ENCODE measurements at places on chromosomes 6 and 20.
A peak's percentile ranks its signal among the peaks of the same experiment; 100 is the strongest.

DNA sequence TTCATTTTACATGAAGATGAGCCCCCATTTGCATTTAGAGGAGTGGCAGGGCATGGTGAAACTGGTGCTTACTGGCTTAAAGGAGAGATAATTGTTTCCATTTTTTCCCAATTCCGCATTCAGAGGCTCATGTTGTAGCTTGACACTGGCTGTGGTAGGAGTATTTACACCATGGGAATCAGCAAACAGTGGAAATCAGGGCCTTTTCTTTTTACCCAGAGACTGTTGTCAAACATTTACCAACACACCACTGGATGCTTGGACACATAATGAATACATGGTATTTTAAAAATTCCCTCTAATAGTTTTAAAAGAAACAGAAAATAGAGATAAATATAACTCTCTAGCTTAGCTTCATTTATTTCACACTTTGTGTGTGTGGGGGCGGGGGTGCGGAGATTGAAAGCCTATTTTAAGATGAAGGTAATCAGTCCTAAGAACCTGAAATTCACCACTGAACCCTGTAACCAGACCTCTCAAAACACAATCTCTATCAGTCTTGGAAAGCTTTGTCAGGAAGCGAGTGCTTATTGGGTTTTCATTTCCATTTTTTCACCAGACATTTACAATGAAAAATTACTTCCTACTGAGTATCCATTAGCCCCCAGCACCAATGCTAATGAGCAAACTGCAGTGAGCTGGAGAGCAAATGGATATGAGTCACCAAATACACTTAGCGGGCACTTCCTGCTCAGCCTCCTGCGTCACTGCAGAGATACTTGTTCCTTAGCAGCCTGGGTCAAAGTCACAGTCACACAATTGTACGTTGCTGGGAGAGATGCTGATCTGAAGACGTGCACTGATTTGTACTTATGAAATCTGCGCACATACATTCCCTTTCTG lies 532.0 kb downstream of the BCKDHB start:
- DNase-seq: peak; percentile 99

GRCh38 chr6:108589244-108589791 lies 28.6 kb downstream of the FOXO3 start:
- peak; percentile 76 for DNase-seq

- no peak for DNase-seq
Observed at GRCh38 chr20:24868959-24869358, 80.1 kb upstream of the CST7 start.

DNA sequence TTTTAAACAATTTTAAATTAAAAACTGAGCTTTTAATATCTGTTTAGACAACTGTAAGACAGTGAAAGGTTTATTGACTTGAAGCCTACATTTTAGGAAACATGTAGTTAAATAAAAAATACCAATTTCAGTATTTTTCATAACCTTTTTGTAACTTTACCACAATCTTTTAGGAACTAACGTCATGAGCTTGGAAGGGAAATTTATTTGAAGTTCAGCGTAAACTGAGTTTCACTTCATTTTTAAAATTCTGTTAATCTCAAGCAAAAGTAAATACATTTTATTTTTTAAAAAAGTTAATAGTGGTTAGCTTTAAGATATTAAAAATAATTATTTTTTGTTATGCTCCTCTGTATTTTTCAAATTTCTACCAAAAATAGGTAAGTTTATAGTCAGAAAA lies 5.5 kb downstream of the CST7 start:
- DNase-seq: no peak

DNA sequence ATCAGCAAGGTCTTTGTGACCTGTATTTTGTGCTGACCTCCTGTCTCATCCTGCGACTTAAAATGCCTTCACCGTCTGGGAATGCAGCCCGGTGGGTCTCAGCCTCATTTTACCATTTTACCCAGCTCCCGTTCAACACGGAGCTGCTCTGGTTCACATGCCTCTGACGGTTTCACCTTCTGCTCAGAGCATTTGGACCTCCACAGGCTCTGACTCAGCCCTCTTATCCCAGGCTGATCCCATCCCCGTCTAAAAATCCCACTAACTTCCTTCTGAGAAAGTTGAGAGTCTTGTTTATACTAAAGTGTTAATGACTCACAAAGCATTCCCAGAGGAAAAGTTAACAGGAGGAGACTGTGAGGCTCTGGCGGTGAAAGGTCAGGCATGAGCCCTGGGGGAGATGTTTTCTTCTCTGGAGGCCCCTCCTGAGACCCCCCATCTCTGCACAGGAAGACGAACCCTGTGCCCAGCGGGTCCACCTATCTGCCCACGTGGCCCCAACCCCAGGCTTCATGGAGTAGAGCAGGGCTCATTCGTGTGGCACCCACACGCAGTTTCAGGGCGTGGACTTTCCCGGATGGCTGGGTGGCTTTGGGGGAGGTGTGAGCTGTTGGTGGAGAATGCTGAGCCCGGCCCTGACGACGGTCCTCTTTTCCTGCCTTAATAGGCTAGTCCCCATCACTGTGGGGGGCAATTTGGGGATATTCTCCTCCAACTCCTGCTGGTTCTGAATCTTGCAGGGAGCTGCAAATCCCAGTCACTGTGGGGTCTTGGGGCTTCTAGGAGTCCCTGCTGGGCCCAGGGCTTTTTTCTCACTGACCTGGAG lies 3.3 kb upstream of the BIRC7 start:
- peak; percentile 99 for DNase-seq

- DNase-seq: peak; percentile 60
Observed at GRCh38 chr6:14660806-14661579, 543.4 kb downstream of the CD83 start.

DNA sequence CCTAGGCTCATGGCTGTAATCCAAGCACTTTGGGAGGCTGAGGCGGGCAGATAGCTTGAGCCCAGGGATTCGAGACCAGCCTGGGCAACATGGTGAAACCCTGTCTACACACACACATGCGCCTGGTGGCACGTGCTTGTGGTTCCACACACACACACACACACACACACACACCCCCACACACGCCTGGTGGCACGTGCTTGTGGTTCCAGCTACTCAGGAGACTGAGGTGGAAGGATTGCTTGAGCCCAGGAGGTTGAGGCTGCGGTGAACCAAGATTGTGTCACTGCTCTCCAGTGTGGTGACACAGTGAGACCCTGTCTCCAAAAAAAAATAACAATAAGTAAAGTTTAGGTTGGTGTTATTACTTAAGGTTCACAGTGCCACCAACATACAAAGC lies 165.8 kb downstream of the ZFAND3 start:
- no peak for DNase-seq

DNA sequence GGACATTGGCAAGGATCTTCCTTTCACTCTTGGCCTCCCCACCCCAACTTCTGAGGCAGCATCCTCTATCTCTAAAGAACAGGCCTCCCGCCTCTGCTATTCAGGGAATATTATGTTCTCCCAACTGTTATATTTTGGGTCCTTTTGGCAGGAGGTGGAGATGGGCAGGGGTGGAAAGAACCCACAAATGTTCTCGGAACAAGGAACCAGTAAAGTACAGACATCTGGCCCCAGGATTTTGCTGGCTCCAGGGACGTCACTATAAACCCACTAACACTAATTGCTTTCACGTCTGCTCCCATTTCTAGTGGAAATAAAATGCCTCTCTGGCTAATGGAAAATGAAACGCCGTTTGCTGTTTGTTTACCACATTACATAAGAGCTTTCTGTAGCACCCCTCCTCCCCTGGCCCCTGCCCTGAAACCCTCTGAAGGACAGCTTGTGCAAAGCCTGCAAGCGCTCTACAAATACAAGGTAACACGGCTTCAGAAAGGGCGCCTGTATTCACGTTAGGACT lies 77.7 kb upstream of the TBC1D7 start:
- no peak for DNase-seq

- DNase-seq: peak; percentile 15
Observed at GRCh38 chr20:60553095-60553494, 594.9 kb downstream of the CDH26 start.

GRCh38 chr6:149033454-149033853 lies 284.1 kb upstream of the TAB2 start:
- DNase-seq: no peak

GRCh38 chr6:158009114-158009891 lies 27.6 kb downstream of the SYNJ2 start:
- peak; percentile 91 for DNase-seq

DNA sequence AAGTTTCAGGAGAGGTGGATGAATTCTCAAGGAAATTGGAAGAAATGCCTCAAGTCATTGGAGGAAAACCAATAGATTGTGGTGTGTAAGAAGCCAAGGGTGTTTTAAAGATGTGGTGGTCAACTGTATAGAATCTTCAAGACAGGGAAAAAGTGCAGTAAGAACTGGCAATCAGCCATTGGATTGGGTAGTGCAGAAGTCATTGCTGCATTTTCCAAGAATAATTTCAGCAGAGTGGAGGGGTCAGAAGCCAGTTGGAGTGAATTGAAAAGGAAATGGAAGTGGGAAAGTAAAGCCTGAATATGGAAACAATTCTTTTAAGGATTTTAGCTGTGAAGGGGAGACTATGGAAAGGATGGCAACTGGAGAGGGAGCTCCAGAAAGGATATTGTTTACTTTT lies 128.2 kb upstream of the TMEM170B start:
- DNase-seq: no peak

- DNase-seq: no peak
Observed at GRCh38 chr6:19336579-19336978, 500.6 kb upstream of the ID4 start.

Data from M059J (cell line).